ENCODE measurements at places on chromosomes 4 and X. TPM values are rescaled to one million over a fixed set of nuclear protein-coding genes. Genes with fewer than 3 reads are reported as not detected.

SOX3 gene
- total RNA-seq = not detected

PIM2 gene
- total RNA-seq = 10.1 TPM

NAP1L3 gene
- 0.27 TPM for total RNA-seq

NSG1 gene
- total RNA-seq = 2.2 TPM

NXF2B gene
- not detected for total RNA-seq

TEX13C gene
- not detected for total RNA-seq

MGAT4D gene
- total RNA-seq = not detected

SLC6A14 gene
- not detected for total RNA-seq

VCX gene
- not detected for total RNA-seq

PNMA6A gene
- 5.5 TPM for total RNA-seq

NHSL2 gene
- 0.41 TPM for total RNA-seq

ACOX3 gene
- total RNA-seq = 9.5 TPM

SOWAHD gene
- 0.21 TPM for total RNA-seq

ASB11 gene
- total RNA-seq = not detected

AFF2 gene
- not detected for total RNA-seq

NWD2 gene
- not detected for total RNA-seq

USP17L10 gene
- total RNA-seq = not detected

LRIT3 gene
- 0.02 TPM for total RNA-seq

GABRB1 gene
- total RNA-seq = not detected

SMAD1 gene
- 10.3 TPM for total RNA-seq

ENPEP gene
- 0.07 TPM for total RNA-seq

SORBS2 gene
- total RNA-seq = 0.30 TPM

TACR3 gene
- not detected for total RNA-seq

RNF212 gene
- 2.2 TPM for total RNA-seq
